Kidney capillary endothelial cell (primary cell): ENCODE measurements at places on chromosomes 4 and X.

DNA sequence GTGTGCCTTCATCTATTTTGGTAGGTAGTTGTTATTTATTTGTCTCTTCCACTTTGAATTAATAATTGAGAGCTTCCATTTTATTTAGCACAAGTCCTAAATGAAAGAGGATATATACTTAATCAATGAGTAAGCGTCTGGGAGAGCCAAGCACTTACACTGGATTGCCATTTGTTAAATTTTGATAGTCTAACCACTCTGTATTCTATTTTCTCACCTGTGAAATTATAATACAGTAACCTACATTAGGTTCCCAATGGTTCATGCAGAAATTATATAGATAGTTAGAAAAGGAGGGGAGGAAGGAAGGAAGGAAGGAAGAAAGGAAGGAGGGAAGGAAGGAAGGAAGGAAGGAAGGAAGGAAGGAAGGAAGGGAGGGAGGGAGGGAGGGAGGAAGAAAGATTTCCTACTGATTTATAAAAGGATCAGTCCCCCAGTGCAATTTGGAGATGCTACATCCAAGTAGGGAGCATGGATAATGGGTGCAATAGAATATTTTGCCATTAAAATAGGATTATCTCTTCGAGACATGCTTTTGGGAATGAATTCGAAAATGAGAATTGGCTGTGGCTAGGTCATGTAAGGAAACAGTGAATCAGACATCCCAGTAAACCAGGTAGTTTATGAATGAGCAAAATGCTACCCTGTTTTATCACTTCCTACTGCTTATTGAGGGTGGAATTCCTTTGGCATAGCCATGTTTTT, 239.8 kb downstream of the PCDH7 start:
- DNase-seq = no peak

DNA sequence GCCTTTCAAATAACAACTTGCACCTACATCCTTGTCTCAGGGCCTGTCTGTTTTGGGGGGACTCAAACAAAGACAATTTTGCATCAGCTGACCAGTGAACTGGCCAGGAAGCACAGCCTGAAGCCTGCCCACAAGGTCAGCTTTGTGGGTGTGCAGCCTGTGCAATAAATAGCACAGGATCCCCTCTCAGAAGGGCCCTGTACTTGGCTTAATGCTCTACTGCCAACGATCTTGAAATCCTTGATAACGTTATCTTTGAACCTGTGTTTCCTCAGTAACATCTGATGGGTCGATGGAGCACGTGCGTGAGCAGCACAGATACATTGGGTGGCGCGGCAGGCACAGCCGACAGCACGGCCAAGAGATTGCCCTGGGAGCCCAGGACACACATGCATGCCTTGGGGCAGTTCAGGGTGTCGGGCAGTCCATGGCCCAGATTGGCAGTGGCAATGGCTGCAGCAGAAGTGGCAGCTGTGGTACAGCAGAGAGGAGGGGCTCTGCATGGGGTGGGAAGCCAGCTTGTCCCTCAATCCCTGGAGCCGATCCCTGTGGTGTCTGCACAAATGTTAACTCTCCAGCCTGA, 58.8 kb upstream of the ATP6AP2 start:
- no peak for DNase-seq

DNA sequence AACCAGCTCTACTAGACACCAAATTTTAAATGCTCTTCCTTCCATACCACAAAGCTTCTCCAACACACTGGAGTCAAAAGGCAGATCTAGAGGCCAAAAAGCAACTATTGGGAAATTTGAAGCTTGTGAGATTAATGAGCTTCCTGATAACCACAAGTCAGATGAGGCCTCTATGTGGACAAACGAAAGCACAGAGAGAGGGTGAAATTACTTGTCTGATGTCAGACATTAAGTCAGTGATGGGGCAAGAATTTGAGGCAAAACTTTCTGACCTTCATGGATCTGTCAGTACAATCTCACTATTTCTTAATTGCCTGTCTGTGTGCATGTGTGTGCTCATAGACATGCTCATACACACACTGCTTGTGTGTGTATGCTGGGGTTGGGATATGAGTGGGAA, 103.6 kb downstream of the GUCY2F start:
- no peak for DNase-seq

DNA sequence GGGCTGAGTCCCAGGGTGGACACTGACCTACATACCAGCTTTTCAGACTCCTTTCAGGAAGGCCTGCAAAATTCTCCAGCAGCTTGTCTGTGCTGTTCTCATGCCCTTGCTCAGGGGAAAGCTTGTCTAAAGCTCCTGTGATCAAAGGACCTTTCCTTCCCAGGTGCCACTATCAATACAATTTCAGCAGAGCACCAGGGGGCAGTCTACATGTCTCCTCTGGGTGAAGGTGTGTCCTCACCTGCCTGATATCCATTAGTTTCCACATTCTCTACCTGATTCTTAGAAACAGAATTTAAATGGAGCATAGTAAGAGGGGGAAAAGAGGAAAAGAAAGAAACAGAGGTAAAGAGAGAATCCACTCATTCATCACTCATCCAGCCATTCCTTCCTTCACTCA, 114.2 kb downstream of the PPARGC1A start:
- DNase-seq = no peak

- no peak for DNase-seq
These were observed 34.5 kb downstream of the NIPAL1 start for GRCh38 chr4:48051078-48051477.

DNA sequence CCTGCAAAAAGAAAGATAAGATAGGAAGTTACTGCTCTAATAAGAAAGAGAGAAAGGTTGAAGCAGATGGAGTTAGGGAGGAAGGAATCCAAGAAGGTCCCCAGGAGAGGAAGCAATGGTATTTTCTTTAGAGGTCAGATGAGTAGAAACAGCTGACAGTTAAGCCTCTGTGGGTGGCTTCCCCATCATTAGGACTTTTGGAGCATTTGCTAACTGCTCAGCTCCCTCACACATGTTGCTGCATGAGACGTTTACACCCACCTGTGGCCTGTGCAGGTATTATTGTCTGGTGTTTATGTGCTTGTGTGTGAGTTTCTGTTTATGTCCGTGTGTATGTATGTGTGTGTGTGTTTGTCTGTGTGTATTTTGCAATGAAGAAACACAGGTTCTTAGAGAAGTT, 346.8 kb downstream of the RAB28 start:
- DNase-seq = no peak

GRCh38 chr4:27717431-27717755, 856.8 kb downstream of the STIM2 start:
- no peak for DNase-seq

GRCh38 chrX:69505772-69506616, 1.9 kb downstream of the NALF2 start:
- DNase-seq = no peak

GRCh38 chrX:68732906-68733493, 85.5 kb downstream of the STARD8 start:
- DNase-seq = peak; percentile 44

DNA sequence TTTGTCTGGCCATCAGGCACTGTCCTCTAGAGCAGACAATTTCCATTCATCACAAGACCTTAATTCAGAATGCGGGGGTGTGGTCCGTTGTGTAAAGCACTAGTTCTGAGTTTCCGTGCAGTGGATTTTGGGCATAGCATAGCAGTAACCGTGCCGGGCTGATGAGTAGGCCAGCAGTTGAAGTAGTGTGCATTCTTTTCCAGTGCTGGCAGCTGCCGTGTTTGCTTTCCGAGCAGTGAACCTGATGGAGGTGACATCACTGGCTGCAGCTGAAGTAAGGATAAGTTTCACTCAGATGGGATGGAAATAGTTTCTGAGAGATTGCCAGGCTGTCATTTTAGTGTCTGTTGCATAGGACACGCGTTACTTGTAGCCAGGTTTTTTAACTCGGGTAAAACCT, 107.0 kb upstream of the STIM2 start:
- no peak for DNase-seq

DNA sequence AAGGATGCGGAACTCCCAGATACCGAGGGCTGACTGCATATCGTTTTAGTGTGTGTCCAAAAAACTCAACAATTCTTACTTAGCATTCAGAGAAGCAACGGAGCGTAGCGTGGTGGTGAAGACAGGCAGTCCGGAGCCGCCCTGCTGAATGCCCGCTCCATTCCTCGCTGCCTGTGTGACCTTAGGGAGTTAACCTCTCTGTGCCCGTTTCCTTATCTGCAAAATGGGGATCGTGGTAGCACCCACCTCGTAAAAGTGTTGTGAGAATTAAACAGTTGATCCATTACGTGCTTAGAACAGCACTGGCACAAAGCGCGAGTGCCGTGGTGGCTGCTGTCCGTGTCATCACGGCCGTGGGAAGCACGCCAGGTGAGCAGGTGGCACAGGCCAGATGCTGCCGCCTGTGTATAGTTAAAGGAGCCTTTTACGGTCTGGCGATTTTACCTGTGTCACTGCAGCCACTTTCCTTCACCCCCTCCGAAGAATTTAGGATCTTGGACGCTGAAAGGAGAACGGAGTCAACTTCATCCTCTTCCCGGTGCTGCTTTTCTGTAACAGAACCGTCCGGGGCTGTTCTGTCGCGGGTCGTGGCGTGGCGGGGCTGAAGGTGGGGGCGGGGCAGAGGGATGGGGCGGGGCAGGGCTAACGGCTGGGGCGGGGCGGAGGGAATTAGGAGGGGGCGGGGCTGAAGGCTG, 885 bp downstream of the CCDC110 start:
- DNase-seq = no peak

GRCh38 chr4:123233136-123233768, 163.3 kb upstream of the SPRY1 start:
- DNase-seq = no peak

GRCh38 chr4:56683455-56683854, 2.4 kb upstream of the HOPX start:
- DNase-seq = no peak

DNA sequence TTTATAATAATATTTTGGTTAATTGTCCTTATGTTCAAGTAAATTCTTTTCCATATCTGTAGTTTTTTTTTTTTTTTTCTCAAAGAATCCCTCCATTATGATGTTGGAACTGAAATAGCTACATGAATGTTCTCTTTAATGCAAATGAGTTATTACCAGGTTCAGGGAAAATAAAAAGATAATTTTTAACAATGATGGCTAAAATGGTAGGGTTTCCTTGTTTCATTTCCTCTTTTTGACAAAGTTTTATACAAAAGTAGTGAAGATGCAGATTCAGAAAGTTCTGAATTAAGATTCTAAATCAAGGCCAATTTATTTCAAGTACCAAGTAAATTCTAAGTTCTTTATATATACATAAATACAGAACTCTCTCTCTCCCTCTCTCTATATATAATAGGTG, 779.0 kb upstream of the INTU start:
- no peak for DNase-seq
